ENCODE measurements at places on chromosomes 16 and 17.

- no peak for DNase-seq
Measured at GRCh38 chr16:23537390-23537789, 19.8 kb downstream of the EARS2 start.

DNA sequence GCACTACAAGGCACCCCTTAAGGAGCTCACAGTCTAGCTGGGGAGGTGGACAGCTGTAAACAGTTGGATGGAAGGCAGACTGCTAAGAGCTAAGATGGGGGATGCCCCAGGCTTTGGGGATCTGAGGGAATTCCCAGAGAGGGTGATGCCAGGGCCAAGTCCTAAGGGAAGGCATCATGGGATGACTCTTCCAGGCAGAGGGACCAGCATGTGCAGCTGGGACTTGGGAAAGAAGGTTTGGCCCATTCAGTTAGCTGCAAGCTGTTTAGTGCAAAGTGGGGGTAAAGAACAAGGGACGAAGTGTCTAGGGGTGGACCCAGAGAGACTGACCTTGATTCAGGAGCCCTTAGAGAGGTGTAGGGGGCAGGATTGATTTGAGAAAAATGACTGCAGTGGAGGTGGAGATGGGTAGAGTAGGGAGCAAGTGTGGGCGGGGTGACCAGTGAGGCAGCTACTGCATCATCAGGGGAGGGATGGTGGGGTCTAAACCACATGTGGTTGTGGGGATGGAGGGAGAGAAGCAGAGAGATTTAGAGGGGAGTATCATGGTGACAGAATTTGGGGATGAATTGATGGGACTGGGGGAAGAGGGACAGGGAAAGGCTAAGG is 27.1 kb upstream of the PHF12 start:
- DNase-seq = no peak

DNA sequence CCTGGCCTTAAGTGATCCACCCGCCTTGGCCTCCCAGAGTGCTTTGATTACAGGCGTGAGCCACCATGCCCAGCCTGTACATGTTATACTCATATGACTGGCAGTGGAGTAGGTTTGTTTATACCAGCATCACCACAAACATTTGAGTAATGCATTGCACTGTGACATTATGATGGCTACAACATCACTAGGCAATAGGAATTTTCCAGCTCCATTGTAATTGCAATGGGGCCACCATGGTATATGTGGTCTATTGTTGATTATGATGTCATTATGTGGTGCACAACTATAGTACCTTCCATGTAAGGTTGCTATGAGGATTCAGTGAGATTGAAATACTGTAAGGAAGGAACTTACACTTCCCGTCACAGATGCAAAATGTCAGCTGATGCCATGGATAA is 168.9 kb downstream of the COPRS start:
- DNase-seq = no peak

- DNase-seq = no peak
Measured at GRCh38 chr16:88013091-88013609, 61.9 kb downstream of the BANP start.

DNA sequence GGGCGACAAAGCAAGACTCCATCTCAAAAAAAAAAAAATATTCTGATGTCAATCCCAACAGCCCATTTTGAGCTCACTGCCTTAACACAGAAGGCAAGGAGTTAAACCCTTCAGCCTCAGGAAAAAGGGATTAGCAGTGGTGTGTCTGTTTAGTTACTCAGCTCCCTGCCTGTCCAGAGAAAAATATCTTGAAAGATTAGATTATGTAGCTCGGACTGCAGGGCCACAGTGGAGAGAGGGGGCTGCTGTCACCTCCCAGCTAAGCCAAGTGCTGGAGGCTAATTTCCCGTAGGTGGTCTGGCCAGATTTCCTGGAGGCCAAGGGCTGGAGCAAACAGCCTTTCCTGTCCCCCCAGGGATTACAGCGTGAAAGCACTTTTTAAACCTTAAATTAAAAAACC is 50.3 kb downstream of the C16orf95 start:
- no peak for DNase-seq

GRCh38 chr16:69798466-69798865 is 36.3 kb downstream of the WWP2 start:
- DNase-seq = no peak

DNA sequence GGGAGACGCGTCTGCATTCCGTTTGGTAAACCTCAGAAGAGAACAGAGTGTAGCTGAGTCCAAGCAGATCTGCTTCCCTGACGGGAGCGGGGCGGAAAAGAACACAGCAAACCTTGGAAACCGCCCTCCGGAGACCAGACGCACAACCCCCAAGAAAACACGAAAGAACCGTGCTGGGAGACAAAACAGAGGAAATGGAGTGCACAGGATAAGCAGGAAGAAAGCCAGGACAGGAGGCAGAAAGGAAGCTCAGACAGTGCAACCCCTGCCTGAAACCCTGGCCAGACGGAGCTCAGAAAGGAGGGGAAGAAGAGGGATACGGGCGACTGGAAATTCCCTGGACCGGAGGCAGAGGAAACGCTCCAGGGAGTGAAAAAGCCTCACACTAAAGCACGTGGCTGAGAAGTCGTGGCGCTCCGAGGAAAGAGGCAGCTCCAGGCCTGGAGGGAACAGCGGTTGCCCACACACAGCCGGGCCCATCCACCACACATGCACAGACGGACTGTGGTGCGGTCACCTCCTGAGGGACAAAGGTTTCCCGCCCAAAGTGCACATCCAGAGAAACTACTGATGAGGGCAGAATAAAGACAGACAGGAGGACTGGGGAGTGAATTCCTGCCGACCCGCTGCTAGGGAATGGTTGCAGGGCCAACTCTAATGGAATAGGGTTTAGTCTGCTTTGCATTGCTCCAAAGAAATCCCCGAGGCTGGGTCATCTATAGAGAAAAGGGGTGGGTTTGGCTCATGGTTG is 10.2 kb downstream of the DPEP1 start:
- DNase-seq = no peak

DNA sequence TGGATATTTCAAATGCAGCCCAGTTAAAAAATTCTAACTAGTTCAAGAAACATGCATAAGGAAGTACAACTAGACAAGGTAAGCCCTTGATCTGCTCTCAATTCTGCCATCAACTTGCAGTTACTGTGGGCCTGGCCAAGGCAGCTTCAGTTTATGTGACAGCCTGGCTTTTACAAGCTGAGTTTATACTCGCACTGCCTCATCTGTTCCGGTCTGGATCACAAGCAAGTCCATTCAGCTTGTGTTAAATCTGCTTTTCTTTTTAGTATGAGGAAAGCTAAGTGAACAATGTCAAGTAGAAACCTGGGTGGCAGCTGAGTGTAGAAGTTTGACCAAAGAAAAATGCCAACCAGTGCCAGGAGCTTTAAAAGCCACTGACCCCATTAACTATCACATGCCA is 76.6 kb upstream of the CORO6 start:
- no peak for DNase-seq

GRCh38 chr17:78707923-78708322 is 74.2 kb downstream of the CYTH1 start:
- DNase-seq = no peak

GRCh38 chr17:4966844-4967538 is 626 bp downstream of the SPAG7 start:
- peak; percentile 96 for DNase-seq

DNA sequence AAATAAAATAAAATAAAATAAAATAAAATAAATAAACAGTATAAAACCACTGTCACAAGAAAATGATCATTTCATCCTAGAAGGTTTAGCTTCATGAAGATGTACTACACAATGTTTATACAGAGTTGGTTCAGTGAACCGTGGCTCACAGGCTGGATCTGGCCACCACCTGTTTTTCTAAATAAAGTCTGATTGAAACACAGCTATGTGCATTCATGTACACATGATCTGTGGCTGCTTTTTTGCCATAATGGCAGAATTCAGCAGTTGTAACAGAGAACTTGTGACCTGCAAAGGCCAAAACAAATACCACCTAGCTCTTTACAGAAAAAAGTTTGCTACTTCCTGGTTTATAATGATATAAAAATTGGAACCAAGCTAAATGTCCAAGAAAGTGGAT is 12.6 kb upstream of the RPRML start:
- DNase-seq = no peak

DNA sequence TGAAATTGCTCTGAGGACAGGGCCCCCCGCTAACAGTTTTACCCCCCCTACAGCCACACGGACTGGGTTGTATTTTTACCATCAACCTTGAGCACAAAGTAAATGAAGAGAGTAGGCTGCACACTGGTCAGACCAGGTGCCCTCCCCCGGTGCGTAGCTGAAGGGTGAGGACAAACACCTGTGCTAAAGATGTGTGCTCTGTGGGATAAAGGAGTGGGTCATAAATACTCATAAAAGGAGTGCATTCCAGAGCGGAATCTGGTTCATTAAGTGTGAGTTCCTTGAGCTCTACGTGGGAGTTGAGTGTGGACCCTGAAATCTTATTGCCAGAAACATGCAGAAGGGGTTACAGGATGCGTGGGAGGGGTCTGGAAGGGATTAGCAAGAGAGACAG is 217.0 kb downstream of the CCDC182 start:
- DNase-seq = no peak

DNA sequence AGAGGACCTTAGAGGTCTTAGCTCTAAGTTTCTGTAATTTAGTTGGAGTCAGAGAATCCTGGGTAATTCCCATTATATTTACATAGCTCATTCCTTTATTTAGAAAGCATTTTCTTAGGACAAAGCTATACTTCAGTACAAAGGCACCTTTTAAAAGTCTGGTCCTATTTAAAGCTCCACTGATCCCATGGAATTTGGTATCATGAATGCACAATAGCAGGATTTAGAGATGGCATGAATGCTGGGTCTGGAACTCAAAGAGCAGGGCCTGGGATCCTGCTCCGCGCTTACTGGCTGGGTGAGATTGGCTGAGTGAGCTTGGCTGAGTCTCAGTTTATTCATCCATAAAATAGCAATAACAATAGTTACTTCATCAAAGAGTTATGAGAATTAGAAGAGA is 4.8 kb downstream of the KRT23 start:
- DNase-seq = no peak

DNA sequence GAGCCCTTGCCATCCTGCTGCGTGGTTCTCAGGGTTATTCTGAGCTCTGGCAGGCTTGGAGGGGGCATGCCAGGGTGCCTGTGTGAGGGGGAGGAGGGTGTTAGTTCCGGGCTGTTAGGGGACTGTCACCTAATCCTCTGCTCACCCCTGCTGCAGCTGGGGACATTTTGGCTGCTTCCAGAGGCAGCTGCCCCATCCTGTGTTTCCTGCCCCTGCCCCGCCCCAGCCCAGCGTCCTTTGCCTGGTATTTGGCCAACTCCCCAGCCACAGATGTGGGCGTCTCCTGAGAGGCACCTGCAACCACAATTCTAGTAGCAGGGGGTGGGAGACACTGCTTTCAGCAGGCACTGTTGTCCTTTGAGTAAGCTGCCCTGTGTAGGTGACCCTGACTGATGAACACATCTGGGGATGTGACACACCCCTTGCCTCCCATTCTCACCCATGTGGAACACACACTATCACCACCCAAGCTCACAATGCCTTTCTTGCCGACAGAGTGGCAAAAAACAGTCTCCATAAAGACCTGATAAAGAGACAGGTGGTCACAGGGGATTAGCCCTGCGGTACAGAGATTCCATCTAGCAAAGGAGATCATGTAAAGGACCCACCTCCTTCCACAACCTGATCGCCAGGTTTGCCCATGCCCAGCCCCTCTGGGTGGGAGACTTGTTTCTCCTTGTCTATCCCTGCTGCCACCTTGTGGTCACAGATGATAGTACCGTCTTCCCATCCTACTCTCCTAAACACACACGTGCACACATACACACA is at the start of gene CHRNE:
CHRNE (minus strand) TSS at position 48 of the 768 bp plus-strand sequence; CDS start at position 13, 35 bp downstream.
- peak; percentile 83 for DNase-seq

- DNase-seq = no peak
Measured at GRCh38 chr17:76948726-76949342, 80.6 kb downstream of the MGAT5B start.

DNA sequence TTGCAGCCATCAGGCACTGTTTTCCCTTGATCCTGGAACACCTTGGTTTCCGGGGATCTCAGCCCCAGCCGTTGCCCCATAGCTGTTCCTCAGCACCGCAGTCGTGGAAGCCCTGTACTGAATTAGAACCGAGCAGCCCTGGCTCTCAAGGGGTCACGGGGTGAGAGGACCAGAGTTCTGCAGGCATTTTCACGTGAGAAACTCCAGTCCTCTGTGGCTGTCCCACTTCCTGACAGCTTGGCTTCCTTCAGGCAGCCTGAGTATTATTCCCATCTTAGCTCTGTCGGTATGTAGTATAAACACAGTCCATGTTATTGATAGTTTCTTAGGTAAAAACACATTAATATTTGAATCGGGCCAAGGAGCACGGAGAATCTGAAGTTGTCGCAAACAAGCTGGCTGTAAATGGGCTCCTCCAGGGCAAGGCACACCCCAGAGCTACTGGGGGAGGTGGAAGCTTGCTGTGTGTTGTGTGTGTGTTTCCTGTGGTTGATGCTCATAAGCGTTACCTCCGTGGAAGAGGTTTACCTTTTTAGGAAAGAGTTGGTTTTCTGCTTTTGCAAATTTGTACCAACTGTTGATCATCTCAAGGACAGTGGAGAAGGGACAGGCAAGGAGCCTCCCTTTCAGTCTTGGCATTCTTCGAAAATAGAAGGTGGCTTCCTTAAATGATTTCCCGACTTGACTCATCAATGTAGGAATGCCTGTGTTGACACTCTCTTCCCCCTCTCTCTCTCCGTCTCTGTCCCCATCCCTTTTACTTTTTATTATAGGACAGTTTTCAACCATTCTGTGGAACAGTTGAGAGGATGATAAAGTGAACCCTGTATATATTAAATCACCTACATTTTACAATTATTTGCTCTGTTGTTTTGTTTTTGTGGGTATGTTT is 208.9 kb upstream of the CHMP6 start:
- DNase-seq = peak; percentile 39

DNA sequence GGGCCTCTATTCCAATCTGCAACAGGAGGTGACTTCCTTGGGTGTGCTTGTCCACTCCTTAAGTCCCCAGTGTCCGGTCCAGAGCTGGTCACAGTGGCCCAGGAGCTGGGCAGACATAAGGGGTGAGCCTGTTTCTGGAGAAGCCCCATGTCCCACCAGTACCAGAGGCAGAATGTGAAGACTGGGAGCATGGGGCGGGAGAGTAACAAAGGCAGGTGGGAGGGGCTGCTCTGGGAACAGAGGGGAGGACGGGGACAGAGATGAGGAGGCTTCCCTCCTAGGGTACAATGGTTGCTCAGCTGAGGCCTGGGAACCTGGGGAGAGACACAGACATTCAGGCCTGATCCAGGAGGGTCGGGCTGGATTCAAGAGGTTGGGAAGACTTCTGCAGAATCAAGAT is 323.3 kb upstream of the TNRC6C start:
- DNase-seq = no peak

DNA sequence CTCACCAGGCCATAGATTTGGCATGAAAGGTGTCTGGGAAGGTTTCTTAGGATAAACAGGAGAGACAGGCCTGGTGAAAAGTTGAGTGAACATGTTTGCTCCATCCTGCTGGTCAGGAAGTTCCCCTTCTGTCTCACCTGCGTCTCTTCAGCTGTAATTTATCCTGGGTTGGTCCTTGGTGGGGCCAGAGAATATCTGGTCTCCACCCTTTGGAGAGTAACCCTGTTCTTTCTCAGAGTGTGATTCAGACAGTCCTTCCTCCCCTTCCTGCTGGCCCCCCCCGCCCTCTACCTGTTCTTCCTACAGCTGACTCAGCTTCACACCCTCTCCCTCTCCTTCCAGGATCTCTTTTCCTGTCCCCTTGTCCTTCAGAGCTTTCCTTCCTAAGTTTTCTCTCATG is 17.1 kb downstream of the MINK1 start:
- no peak for DNase-seq
